Stimulated activated CD8-positive, alpha-beta memory T cell treated with anti-CD3 and anti-CD28 coated beads, Interleukin-15, amount 100 ng/mL, for 4 hours (primary cell): ENCODE measurements at places on chromosomes 2 and 18.

DNA sequence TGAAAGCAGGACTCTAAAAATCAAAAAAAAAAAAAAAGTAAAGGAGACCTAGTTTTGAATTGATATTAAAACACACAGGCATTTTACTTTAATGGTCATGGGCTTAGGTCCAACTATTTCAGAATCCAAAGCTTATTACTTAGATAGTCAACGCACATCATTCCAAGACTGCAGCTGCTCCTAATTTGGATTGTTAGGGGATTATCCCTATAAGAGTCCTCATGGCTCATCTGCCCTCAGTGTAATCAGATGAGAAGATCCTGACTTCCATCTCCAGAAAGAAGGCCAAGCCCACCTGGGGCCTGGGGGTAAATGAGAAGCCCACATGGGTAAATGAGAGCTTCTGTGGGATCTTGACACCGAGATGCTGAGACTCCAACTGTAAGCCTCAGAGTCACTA, 424.2 kb downstream of the NRXN1 start:
- DNase-seq = no peak

DNA sequence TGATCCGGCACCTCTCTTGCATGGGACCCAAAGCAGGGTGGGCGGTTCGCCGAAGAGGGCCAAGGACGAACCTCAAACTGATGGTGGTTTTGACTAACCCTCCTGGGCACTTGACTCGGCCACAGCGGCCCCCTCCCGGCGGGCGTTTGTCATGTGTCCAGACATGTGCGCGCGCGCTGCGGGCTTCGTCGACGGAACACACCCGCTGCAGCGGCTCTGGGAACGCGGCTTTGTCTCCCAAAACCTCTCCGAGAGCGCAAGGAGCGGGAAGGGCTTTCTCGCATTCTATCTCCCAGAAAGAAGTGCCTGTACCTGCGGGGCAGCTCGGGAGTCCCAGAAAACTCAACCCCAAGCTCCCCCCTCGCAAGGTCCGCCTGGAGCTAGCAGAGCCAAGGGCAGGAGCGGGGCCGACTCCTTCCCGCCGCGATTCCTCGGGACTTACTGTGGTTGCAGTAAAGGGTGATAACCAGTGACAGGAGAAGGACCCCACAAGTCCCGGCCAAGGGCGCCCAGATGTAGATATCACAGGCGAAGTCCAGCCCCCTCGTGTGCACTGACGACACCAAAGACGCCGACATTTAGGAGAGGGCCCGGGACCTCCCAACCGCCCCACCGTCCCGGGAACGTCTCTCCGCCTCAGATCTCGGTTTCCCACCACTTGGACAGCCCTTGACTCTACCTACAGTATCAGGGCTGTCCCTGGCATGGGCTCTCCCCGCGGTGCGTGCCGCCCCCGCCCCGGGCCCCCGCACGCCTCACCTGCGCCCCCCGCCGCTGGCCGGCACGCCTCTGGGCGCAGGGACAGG, 1.6 kb downstream of the CD8A start:
- DNase-seq = no peak

DNA sequence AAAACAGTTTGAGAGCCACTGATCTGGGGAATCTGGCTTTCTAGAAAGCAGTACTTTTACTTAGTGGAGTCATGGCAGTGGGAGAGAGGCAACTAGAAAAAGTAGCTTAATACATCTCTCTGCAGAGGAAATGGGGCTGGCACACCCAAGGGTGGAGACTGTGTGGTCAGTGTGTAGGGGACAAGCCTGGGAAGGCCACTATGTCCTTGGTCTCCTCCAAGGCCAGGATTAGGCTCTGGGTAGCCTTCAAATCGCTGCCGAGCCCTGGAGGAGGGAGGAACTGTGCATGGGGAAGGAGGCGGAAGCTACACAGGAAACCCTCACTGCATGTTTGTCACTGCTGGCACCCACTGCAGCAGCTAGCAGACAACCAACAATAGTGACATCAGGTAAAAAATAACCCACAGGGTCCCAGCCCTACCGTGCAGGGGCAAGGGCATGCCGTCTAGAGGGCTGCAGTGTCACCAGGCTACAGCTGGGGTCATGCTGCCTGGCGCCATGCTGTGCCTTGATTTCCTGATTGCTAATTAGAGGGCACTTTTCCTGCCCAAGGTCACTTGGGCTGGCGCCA, 34.8 kb downstream of the LBH start:
- DNase-seq = no peak

DNA sequence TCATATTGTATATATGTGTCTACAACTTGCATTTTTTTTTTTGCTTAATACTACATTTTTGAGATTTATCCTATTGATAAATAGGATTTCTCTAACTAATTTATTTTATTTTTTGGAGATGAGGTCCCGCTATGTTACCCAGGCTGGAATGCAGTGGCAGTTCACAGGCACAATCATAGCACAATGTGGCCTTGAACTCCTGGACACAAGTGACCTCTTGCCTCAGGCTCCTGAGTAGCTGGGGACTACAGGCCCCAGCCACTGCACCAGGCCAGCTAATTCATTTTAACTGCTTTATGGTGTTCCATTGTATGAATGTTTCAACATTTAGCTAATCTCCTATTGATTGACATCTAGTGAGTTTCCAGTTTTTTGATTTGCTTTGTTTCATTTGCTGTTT, 16.8 kb upstream of the CLASP1 start:
- DNase-seq = no peak

DNA sequence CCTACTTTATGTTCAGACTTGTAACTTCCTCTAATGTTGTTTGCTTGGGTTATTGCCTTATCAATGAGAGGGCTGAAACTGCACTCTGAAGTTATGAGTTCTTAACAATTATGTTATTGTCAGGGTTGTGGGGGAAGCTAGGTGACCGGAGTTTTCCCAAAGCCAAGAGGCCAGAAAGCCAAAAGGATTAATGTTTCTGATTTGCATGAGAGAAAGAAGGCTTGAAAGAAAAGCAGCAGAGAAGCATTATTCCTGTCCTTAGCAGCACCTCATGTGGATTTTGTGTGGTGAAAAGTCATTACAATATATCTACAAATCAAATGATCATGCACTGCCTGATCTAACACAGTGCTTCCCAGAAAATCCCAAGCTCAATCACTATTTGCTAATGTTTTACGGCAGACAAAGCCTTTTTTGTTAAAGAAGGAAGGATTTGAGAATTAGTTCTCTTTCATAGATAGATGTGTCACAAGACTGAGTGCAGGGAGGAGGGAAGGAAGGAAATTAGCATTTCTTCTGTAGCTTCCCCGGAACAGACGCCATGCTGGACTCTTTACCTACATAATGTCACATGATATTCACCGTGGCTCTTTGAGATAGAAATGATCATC, 203.2 kb downstream of the ALK start:
- DNase-seq = no peak

DNA sequence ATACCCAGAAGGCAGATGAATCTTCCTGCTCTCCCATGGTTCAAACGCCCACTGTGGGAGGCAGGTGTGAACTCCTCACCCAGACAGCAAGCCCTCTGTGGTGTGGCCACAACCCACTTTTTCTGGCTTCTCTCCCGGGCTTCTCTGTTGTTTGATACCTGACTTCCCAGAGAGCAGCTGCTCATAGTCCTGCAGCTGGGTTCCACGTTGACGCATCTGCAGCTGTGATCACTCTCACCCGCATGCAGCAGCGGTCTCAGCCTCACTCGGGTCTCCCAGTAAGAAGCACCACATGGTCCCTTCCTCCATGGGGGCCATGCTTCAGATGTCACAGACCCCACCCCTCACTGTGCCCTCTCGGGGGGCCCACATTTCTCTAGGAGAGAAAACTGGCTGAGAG, 3.5 kb downstream of the ASPRV1 start:
- DNase-seq = no peak

GRCh38 chr2:171587567-171587966, 65.3 kb downstream of the CYBRD1 start:
- no peak for DNase-seq

DNA sequence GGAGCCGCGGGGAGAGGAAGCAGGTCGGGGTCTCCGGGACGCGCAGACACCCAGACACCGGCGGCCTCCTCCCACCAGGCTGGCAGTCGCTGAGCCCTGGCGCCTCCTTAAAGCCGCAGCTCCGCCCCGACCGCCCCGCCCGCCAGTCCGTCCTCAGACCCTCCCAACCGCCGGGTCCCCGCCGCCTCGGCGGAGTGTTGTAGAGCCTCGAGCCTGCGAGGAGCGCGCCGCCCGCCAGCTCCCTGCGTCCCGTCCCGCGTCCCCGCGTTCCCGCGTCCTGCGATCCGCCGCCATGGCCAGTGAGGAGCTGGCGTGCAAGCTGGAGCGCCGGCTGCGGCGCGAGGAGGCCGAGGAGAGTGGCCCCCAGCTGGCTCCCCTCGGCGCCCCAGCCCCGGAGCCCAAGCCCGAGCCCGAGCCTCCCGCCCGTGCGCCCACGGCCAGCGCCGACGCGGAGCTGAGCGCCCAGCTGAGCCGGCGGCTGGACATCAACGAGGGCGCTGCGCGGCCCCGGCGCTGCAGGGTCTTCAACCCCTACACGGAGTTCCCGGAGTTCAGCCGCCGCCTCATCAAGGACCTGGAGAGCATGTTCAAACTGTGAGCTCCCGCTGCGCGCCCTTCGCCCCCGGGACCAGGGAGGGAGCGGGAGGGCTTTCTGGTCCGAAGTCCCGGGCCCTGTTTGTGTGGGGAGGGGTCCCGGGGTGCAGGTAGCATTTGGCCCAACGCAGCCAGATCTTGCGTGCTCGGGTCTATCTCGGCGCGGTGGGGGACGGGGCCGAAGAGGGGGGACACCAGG, at the start of gene EFHD1:
Gene EFHD1, plus strand, starts transcription at position 192 of the 793 bp plus-strand sequence. Its CDS starts 101 bp downstream, at position 293.
- DNase-seq = peak; percentile 4

DNA sequence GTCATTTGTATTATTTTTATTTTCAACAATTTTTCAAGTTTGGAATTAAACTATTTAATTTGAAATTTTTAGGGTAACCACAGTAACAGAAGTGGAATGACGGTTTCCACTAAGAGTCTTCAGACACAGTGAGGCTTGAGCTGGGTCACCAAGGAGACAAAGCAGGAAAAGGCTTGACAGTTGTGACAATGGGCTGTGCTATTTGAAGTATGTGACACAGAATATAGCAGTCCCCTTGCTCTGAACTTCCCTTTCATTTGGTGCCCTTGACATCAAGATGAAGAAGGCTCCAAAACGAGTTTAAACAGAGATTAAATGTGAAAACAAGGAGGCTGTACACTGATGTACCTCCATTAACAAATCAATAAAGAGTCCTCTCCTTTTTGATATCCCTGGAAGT, 265.4 kb upstream of the DLGAP1 start:
- DNase-seq = no peak

GRCh38 chr18:12520442-12520992, 112.8 kb downstream of the PRELID3A start:
- no peak for DNase-seq

DNA sequence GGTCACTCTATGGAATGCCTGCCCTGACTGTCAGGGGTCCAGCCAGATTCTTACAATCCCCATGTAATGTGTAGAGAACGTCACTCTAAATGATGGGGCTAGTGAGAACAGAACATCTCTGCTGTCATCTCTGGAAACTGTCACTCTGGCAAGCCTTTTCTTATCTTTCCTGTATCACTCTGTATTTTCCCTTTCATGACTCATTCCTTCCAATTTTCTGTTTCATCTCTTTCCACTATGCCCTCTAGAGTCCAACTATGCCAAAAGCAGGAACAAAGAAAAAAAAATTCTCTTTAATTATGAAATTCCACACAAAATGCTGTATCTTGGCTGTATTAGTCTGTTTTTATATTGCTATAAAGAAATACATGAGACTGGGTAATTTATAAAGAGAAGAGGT, 608.8 kb downstream of the ADCYAP1 start:
- no peak for DNase-seq

- no peak for DNase-seq
Observed at GRCh38 chr2:149662556-149662955, 75.0 kb upstream of the MMADHC start.

DNA sequence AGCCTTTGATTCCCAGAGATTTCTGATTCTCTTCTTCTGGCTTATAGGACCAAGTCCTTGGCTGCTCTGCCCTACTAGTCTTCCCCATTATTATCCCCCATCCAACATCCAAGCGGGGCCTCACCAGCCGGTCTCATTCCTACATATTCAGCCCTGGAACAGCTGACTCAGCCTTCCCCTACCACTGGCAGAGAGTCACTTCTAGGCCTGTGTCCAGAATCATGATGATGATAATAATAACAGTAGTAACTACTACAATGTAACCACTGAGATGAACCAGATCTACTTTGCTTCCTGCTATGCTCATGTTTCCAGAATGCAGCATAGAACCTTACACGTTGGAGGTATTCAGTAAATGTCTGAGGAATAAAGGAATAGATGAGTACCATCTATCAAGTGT, 295.2 kb downstream of the SRBD1 start:
- no peak for DNase-seq

- DNase-seq = no peak
Observed at GRCh38 chr2:100884145-100884621, 64.2 kb downstream of the NPAS2 start.

DNA sequence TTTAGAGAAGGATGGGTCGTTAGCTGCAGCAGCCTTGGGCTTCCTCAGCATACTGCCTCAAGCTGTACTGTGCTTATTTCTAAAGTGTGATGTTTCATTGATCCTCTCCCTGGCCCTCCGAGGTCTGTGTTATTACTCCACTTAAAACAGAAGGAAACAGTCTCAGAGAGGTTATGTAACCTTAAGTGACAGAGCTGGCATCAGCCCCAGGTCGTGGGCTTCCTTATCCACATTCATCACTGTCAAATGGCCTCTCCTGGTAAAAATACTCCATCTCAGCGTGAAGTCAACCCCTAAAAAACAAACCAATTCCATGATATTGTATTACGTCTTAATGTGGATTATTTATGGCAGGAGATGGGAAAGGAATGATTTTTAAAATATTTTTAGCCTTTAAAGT, 153.3 kb upstream of the NOSTRIN start:
- no peak for DNase-seq

DNA sequence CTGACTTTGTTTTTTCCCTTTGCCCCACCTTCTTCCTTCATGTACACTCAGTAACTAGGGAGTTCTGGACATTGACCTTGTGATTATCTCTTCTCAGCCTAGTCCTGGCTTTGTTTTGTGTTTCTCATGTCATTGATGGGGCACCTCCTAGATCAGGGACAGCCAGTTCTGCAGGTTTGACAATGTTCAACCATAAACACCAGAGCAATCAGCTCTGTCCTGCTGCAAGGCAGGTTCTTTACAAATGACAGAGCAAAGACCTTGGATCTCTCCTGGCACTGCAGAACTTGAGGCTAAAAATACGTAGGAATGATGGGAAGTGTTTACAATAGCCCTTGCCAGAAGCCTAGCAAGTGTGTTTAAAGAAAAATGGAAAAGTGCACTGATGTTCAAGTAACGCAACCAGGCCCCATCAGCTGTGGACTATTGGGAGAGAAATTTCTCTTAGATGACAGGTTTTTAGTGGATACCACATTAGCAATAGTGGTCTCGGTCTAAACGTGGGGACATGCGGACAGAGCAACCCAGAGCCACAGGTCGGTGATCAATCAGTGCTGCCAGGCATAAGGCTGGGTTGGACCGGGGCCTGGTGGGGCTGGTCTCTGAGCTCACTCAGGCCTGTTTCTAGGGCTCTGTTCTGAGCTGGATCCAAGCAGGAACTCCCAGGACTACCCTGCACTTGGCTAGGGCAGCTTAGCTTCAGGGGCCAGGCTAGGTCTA, 76.8 kb downstream of the SOWAHC start:
- DNase-seq = no peak

GRCh38 chr2:136052369-136053362, 65.3 kb downstream of the CXCR4 start:
- no peak for DNase-seq
